ENCODE measurements at places on chromosomes 6 and 20.

- no peak for DNase-seq
These were observed 435 bp downstream of the KIFC1 start for GRCh38 chr6:33391922-33392594.

- DNase-seq: no peak
These were observed 59.7 kb downstream of the TMEM200A start for GRCh38 chr6:130425537-130425936.

DNA sequence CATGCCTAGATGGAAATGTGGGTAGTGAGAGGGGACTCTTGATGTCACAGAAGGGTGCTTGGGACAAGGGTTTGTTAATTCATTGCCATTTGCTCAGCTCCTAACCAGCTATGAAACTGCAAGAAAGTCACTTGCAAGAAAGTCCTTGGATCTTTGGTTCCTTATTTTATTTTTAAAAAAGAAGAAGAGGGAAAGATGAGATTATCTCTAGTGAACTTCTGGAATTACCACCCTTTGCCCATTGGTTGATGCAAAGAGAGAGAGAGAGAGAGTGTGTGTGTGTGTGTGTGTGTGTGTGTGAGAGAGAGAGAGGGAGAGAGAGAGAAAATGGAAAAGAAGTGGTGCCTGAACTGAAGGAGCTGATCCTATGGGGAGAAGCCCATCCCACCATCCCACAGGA, 4.6 kb upstream of the SFT2D1 start:
- DNase-seq: no peak

DNA sequence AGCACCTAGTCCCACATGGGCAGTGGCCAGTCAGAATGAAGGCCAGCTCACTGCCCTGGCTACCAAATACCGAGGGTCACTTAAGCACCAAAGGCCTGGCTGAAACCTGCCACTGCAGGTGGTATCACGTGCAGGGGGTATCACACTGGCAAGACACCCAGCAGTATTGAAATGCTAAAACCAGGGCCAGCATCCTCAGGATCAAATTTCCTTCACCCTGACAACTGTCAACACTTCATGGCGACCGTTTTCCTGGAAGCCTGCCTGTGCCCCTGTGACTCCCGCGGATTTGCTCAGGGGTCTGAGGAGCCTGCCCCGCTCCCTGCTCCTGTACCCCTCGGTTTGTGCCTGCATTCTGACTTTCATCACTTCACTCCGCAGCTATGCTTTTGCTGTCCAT, 151.1 kb downstream of the TTLL2 start:
- DNase-seq: no peak

DNA sequence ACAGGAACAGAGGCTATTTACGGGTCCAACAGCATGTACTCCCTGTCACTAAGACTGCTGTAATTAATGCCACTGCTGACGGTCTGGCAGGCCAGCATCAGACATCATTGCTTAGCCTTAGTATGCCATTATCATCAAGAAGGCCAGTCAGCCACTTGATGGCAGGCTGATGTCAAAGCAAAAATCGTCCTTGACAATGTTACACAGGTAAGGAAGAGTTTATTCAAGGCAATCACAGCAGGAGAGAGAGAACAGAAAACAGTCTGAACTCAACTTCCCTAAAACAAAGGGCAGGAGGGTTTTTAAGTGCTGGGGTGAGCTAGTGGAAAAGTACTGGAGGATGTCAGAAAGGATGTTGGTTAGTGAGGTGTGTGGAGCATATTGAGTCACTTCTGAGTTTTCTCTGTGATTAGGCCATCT, 25.1 kb downstream of the FKBP1C start:
- DNase-seq: no peak

DNA sequence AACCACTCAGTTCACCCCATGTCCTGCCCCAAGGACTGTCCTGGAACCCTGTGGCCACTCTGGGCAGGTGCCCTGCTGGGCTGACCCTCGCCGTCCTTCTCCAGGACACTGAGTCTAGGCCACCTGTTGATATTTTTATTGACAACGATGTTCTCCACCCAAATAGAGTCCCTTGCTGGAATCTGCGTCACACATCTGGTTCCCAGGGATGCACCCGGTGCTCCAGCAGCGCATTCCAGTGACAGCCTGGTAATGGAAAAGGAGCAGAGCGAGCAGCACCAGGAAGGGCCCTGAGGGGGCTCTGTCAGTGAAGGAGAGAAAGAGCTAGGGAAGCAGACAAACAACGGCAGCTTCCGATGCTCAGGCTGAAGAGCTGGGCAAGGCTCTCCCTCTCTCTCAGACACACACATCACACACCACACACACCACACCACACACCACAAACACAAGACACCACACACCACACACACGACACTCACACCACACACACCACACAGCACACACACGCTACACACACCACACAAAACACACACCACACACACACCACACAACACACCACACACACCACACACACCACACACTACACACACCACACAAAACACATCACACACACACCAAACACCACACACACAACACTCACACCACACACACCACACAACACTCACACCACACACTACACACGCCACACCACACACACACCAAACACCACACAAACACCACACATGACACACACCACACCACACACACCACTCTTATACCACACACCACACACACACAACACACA, 117.9 kb upstream of the THBS2 start:
- no peak for DNase-seq

DNA sequence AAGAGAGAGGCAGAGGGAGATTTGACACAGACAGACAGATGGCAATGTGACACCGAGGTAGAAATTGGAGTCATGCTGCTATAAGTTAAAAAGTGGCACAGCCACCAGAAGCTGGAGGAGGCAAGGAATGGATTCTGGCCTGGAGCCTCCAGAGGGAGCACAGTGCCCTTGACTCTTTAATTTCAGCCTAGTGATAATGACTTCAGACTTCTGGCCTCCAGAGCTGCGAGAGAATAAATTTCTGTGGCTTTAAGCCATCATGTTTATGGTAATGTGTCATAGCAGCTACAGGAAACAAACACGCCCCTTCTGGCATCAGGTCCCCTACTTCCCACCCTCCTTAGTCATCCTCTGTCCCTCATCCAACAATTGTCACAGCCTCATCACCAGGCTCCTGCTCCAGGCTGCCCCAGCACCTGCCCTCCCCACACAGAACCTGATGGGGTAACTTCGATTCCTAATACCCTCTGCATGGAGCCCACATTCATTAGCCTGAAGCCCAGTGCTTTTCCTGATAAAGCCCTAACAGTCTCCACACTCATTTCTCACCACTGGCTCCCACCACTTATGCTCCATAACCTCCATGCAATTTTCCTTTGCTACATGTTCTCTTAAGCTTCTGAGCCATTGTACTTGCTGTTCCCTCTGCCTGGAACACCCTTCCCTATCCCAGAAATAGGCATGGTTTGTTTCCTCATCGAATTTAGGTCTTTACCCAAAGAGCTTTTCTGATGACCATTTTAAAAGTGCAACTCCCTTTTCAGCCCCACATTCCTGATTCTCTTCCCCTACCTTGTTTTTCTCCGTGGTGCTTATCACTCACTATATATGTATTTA, 69.7 kb upstream of the TOX2 start:
- peak; percentile 52 for DNase-seq

DNA sequence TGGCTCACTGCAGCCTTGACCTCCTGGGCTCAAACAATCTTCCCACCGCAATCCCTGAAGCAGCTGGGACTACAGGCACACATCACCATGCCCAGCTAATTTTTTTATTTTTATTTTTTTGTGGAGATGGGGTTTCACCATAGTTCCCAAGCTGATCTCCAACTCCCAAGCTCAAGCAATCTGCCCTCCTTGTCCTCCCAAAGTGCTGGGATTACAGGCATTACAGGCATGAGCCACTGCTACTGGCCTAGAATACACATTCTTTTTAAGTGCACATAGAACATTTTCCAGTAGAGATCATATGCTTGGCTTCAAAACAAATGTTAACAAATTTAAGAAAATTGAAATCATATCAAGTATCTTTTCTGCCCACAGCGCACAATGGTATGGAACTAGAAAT, 176.8 kb upstream of the MARCKS start:
- DNase-seq: no peak

DNA sequence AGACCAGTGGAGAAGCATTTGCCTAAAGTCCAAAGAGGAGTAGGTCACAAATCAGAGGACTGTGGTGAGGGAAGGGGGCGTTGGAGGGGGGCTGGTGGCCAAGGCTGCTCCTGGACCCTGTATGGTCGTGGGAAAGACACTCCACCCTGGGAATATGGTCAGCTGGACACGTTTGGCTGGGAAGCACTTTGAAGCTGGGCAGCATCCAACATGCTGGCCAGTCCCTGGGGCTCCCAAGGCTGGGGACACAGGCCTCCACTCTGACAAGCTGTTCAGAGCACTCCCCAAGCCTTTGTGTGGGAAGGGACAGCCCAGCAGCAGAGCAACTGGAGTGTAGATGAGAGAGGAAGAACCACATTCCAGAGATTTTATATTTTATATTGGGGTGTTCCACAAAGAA, 203.2 kb downstream of the ANKRD60 start:
- no peak for DNase-seq

DNA sequence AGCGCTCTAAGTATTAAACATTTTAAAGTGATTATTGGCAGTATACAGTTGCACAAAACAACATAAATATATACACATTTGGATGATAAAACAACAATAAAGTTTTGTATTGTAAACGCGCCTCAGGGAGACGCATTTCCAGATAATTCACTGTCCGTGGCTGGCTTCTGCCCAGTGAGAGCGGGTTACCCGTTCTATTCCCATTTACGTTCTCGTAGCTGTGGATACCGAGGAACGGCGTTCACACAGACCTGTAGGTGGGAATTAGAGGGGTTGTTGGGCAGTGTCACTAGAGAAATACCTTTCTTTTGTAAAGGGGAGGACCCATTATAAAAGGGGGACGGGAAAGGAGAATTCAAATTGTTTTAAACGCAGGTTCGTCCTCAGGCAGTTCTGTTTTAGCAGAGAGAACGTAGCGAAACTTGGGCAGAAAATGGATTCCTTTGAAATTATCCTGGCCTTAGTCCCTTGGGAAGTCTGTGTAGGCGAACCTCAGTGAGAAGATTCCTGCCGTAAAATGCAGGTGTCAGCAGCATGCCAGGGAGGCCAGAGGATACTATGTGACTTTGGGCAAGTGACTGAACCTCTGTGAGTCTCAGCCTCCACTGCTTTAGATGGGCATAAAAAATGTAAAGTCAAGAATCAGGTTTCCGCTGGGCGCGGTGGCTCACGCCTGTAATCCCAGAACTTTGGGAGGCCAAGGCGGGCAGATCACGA, 756 bp downstream of the MTG2 start:
- DNase-seq: no peak

GRCh38 chr6:124901084-124901483, 61.2 kb upstream of the RNF217 start:
- DNase-seq: no peak

DNA sequence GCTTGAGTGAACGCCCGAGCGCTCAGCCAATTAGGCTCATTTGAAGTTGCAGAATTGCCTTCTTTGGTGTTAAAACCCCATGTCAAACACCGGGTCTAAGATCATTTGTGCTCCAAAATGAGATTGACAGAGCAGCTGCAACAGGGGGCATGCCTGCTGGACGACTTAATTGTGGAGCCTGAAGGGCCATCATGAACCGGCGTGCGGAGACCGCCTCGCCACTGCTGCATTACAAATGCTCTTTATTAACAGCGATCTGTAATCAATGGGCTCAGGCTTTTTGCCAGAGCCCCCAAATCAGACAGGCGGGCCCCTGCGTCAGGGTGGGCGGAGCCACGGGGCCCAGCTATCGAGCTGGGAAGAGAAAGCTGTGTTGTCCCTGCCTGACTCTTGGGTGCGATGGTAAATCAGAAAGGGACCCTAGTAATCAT, 183.2 kb downstream of the SIM1 start:
- DNase-seq: no peak

DNA sequence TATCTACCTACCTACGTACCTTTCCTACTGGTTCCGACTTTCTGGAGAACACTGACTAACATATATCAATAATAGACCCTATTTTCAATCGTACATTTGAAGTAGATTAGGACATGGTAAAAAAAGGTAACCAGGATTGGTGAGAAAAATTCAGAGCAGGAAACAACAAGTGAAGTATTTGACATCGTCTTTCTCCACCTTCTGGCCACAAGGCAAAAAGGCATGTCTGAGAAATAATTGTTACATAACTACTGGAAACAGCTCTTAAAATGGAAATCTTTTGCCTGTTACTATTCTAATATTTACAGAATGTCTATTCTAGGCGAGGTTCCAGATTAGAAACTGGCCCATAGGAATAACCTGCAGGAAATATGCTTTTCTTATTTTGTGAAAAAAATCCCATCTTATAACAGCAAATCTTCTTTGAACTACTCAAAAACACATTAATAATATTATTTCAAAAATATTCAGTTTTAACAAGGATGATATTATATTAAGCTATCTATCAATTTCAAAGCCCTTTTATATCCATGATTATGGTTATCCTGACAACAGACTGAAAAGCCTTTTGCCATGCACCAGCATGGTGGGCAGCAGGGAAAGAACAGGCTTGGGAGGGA, 80.8 kb downstream of the RCAN2 start:
- DNase-seq: no peak

DNA sequence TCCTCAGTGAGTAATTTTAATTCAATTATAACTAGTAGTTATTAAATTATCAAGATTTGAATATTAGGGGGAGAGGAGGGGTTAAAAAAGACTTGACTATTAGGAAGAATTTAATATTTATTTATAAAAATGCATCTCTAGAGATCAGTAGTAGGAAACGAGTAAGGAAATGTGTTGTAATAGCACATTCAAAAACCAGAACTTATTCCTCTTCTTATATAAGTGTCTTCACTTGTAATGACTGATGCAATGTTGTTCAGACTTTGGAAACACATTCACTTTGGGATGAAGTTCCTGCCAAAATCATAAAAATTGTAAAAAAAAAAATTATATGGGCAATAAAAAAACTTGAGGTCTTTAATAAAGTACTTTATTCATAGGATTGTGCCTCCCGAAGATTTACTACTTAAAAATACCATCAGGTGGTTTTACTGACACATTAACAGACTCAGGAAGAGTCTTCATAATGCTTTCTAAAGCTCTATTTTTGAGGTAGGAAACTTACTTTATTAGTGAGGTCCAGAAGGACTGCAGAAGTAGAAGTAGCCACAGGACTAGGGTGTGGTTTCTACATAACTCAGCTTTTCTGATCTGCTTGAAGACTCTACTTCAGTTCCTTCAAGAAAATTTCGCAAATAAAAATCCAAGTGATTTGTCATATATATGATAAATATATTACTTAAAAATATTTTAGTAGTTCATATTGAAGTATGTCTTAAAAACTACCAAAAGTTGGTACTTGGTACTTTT, 59.8 kb downstream of the CCDC170 start:
- no peak for DNase-seq

DNA sequence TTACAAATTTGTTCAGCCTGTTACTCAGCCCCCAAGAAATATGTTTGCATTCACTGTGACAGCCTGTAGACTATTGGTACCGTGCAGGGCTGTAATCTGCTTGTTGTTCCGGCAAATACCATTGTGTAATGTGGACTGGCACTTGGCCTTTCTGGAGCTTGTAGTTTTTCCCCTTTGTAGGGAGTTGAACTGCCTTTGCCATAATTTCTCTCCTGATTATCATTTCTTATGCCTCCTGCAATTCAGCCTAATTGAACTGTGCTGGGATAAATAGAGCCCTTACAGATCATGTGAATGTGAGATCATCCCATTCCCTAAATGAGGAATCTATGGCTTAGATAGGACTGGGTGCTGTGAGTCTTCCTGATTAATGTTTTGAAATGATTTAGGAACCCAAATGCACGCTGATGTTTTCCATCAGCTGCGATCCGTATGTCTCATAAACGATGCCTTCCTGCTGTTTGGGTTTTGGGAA, 185.1 kb downstream of the JARID2 start:
- DNase-seq: no peak

GRCh38 chr20:37700301-37700700, 6.5 kb downstream of the CTNNBL1 start:
- DNase-seq: no peak
